MV-4-11 (cell line): ENCODE measurements at places on chromosomes 2 and 18.

DNA sequence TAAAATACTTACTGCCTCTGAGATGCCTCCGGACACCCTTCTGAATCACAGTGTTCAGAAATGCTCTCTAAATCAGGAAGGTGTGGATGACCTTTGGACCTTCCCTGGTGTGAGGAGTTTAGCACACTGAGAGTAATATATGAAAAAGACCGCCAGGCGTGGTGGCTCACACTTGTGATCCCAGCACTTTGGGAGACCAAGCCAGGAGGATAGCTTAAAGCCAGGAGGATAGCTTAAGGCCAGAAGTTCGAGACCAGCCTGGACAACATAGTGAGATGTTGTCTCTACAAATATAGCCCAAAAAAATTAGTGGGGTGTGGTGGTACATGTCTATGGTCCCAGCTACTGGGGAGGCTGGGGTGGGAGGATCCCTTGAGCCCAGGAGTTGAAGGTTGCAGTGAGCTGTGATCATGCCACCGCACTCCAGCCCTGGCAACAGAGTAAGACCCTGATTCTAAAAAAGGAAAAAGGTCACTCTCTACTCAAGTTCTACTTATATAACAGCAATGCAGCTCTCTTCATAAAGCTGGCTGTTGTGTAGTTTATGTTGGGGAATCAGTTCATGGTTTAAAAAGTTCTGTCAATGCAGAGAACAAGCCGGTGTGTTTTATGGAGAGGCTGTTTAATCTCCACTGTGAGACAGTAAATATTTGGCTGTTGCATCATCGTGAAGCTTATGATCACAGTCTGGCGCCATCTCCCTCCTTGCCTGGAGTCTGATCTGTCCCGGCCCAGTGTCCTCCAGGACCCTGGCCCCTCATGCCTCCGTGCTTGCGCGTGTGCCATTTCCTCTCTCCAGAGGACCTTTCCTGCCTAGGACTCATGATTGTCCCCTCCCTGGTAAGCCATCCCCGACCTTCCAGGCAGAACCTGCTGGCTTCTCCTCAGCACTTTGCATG, 184.5 kb downstream of the FAM210A start:
- peak; percentile 27 for DNase-seq

GRCh38 chr18:74069178-74070050, 78.2 kb downstream of the FBXO15 start:
- peak; percentile 72 for DNase-seq

DNA sequence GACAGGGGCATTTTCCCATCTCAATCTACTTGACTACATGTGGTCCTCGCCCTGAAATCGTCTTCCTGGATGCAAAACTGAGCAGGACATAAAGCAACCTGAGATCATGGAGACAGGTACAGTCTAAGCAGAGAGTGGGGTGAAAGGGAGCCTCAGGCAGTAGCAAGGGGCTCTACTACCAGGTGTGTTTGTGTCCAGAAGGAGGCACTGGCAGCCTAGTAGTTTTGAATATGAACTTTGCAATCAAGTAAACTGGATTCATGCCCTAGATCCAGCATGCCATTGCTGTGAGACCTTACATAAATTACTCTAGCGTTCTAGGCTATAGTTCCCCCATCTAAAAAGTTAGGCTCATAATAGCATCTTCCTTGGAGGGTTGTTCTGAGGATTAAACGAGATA, 147.4 kb downstream of the TXNL1 start:
- no peak for DNase-seq

GRCh38 chr2:158501301-158501700, 44.5 kb downstream of the PKP4 start:
- no peak for DNase-seq

DNA sequence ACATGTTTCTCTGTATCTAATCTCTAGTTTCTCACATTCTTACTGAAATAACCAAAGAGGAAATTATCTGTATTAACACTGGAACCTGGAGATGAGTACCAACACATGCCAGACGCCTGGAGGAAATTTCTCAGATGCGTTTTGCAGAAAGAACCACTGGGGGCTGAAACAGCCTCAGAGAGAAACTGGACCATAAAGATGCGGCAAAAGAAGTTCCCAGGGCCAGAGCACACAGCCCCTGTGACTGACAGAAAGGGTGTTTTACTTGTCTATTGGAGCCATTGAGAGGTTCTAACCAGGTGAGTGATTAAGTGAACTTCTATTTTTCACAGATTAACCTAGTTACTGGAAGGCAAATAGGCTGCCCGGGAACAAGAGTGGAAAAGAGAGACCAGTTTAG, 103.9 kb downstream of the EVA1A start:
- DNase-seq = no peak
